ENCODE measurements at places on chromosomes 6 and 20.

- DNase-seq: peak; percentile 62
These were observed 46.3 kb downstream of the GOPC start for GRCh38 chr6:117555882-117556498.

DNA sequence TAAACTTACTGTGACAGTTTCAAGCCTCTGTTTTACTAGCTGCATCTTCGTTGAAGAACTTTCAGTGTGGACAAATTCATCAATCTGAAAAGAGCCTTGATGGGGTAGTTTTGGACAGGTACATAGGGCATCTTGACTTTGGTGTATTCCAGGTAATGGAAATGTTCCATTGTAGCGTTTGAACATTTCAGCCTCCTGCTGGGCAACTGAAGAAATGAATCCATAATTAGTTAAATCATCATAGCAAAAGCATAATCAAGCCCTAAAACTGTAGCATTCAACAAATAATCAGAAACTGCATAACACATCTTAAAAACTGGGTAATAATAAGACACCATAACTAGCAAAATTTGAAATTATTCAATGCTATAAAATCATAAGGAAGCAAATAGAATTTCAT is 86.2 kb downstream of the AHI1 start:
- DNase-seq: no peak

GRCh38 chr6:79543886-79544285 is 6.7 kb upstream of the LCA5 start:
- DNase-seq: no peak

GRCh38 chr6:77173472-77174074 is 289.7 kb downstream of the HTR1B start:
- no peak for DNase-seq

DNA sequence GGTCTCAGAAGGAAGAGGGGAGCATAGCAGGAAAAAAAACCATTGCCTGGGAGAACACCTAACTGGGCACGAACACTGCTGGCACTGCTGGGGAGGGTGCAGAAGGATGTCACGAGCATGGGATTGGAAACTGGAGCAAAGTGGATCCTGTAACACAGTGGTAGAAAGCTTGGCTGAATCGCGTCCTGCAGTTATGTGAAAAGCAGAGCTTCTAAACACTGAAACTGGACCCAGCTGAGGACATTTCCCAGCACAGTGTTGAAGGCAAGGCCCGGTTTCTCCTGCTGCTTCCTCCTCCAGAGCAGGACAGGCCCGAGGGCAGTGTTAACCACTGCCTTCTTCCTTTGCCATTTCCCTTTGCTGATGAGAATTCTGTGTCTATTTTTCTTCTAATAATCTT is 6.7 kb downstream of the APMAP start:
- DNase-seq: no peak
